Stimulated activated CD4-positive, alpha-beta T cell treated with anti-CD3 and anti-CD28 coated beads, Interleukin-15, amount 100 ng/mL, for 48 hours (primary cell): ENCODE measurements at places on chromosomes 5 and 9.

GRCh38 chr5:61600945-61601511 lies 269.0 kb downstream of the ZSWIM6 start:
- DNase-seq: no peak

- no peak for DNase-seq
These were observed 64.6 kb upstream of the HAPLN1 start for GRCh38 chr5:83785176-83785668.

DNA sequence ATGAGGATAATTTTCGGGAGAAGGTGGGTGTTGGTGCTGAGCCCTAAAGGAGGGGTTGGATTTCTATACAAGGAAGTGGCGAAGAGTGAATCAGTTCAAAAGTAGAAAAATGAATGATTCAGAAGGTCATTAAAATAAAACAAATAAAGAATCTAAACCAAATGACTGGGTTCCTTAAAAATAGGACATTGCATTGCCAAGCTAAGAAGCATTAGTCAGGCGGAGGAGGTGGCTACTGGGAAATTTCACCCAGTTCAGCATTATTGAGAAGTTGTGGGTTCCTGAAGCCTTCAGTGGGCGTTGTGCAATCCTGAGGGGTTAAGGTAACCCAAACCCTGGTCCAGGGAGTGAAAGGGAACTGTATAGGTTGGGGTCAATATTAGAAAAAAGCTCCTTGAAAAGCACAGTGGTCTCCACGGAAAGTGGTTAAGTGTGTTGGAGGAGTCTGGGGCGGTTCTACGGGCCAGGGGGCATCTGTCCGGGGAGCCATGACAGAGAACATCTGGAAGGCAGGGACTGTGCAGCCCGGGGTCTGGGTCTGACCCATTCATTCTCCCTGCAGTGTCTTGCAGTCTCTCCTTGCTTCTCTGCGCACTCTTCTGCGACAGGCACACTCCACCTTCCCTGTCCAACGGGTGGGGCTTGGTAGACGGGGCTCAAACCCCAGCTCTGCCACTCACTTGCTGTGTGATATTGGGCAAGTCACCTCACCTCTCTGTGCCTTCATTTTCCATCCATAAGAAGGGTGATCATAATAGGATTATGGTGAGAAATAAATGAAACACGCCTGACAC lies 27.6 kb upstream of the DUSP1 start:
- DNase-seq: no peak

DNA sequence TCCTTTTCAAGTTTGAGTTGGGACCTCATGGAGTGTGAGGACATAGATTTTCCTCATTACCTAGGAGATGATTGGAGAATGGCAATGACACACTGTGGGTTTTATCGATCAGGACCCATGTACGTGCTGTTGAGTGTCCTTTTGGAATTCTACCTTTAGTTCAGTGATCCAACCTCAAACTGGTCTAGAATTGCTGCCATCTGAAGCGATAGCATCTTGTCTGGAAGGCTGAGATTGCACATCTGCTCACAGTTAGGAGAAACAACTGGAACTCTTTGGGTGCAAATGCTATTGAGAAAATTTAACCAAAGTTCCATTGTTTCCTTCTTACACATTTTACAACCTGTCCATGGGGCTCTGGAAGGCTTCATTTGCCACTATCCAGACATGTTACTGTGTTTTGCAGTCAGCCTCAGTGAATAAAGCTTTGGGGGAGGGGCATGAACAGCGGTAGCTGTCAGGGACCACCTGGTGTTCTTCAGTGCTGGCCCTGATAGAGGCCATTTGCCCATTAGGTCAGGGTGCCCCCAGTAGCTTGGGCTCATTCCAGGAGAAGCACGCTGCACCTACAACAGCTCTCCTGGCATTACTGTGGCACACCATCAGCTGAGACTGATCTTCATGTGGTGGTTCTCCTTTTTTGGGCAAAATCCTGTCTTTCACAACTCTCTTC lies 123.1 kb downstream of the PDE8B start:
- DNase-seq: no peak

DNA sequence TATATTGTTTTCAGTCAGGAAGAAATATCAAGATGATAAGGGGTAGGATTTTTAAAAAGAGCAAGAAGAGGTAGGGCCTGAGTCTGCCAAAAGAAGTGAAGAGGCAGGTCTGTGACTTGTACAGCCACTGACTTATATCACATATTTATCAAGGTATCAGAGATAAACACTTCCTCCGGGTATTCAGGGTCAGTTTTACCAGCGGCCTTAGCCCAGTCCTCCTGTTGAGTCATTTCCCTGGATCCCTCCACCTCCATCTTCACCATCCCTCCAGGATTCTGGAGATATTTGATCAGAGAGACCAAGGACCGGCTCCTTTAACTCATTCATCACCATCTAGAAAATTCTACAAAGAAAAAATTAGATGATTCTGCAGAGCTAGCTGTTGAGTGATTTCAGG lies 375.7 kb upstream of the TUSC1 start:
- no peak for DNase-seq
